Activated CD4-positive, alpha-beta T cell treated with anti-CD3 and anti-CD28 coated beads for 4 hours (primary cell): ENCODE measurements at places on chromosomes 3 and 15.
A peak's percentile ranks its signal among the peaks of the same experiment; 100 is the strongest.

DNA sequence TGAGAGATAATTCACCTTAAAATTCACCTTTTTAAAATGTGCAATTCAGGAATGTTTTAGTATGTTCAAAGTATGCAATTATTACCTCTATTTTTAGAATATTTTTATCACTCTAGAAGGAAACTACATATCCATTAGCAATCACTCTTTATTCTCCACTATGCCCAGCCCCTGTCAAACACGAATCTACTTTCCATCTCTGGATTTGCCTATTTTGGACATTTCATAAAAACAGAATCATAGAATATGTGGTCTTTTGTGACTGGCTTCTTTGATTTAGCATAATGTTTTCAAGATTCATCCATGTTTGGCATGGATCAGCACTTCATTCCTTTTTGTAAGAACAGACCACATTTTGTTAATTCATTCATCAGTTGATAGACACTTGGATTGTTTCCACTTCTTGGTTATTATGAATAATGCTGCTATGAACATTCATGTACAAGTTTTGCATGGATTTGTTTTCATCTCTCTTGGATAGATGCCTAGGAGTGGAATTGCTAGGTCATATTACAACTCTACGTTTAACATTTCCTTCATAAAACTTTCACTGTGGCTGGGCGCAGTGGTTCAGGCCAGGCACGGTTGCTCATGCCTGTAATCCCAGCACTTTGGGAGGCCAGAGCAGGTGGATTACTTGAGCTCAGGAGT lies 12.7 kb downstream of the HMCES start:
- DNase-seq = no peak

DNA sequence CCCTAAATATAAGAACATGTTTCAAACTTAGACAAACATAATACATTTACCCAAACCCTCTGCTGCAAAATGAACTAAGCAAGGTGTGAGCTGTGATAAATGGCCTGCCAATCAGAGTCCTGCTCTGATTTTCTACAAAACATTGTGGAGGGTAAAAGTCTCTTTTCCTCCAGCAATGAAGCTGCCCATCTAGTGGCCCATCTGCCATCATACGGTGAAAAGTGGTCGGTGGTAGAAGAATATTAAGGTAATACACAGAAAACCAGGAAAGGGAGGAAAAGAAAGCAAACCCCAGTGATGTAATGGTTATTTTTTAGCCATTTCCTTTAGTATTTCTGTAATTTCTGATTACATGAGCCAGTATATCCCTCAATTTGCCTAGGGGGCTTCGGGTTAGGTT lies 838.1 kb downstream of the TBL1XR1 start:
- no peak for DNase-seq

DNA sequence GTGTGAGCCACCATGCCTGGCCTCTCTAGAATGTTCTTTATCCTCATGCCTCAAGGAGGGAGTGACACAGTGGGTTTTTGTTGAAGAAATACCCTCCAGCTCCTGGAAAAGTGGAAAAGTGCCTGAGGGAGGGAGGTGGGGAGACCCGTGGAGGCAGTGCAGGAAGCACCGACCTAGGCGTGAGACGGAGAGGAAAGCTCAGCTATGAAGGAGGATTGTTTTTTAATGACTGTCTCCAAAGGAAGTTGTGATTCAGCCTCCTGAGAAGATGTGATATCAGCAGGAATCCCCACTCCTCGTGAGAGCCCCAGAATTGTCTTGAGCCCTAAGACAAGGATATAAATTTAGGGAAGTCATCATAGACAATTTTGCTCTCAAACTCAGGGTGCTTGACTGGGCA lies 21.7 kb downstream of the RPLP1 start:
- DNase-seq = no peak

GRCh38 chr15:84983711-84984110 lies 2.1 kb downstream of the PDE8A start:
- DNase-seq = no peak

- no peak for DNase-seq
These were observed 161.2 kb downstream of the APBA2 start for GRCh38 chr15:29046977-29047376.

DNA sequence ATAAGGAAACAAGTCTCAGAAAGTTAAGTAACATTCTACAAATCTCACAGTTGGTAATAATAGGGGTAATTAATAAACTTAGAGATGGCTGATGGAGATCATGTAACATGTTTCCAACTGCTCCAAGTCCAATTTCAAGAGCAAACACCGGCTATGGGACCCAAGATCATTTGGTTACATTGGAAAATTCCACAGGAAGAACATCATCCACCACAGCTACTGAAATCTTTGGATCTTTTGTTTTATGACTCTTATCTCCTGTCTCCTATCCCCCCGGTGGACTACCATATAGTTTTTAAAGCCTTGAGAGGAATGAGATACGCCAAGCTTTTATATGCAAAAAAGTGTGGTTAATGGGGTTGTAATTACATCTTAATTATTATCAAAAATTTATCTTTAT lies 216.1 kb downstream of the WNT5A start:
- DNase-seq = no peak

DNA sequence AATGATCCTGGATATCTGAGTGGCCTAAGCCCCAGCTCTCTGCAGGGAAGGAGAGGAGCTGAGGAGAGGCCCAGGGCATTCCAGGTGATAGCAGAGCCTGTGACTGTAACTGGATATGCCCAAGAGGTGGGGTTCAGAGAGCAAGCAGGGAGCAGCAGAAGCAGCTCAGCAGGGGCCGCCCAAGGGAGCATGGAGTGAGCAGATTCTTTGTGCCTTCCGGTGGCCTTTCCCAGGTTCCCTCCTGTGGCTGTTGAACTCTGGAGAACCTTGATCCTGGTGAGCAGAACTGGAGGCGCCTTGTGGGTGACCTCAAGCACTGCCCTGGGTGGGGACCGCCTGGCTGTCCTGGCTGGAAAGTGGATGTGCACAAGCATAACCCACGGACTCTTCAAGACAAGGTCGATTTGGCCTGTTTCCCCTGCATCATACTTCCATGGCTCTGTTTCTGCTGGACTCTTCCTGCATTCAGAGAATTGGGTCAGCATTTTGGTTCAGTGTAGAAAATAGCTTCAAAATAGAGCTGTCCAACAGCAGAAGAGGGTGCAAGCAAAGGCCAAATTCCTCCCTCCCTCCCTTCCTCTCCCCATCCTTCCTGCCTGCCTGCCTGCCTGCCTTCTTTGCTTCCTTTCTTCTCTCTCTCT lies 76.1 kb downstream of the ARNT2 start:
- DNase-seq = no peak

DNA sequence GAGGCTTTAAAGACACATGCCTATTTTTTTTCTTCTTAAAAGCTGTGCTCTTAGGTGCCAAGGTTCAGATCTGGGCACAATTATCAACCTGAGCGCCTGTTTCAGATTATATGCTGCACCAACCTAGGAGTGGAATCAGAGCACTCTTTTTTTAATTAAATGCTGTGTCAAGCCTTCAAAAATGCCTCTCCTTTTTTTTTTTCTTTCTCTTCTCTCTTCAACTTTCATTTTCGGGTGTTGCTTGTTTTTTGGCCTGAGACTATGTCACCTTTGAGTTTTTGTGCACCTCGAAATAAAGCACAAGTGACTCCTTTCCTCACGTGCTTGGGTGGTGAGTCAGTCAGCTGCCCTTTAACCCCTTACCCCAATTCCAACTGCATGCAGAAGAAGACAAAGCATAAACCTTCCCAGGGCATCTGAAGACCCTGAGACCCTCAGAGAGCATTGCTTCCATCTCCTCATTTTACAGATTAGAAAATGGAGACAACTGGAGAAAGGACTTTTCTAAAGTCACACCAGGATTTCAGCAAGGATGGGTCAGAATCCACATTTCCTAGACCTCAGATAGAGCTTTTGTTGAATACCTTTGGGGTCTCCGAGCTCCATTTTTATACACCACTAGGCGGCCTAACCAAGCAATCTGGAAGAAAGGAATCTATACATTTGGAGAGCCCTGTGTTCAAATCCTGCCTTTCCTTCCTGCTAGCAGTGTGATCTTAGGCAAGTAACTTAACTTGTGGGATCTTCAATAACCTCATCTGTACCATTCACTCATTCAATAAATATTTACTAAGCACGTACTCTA lies 631 bp upstream of the PRICKLE2 start:
- no peak for DNase-seq

DNA sequence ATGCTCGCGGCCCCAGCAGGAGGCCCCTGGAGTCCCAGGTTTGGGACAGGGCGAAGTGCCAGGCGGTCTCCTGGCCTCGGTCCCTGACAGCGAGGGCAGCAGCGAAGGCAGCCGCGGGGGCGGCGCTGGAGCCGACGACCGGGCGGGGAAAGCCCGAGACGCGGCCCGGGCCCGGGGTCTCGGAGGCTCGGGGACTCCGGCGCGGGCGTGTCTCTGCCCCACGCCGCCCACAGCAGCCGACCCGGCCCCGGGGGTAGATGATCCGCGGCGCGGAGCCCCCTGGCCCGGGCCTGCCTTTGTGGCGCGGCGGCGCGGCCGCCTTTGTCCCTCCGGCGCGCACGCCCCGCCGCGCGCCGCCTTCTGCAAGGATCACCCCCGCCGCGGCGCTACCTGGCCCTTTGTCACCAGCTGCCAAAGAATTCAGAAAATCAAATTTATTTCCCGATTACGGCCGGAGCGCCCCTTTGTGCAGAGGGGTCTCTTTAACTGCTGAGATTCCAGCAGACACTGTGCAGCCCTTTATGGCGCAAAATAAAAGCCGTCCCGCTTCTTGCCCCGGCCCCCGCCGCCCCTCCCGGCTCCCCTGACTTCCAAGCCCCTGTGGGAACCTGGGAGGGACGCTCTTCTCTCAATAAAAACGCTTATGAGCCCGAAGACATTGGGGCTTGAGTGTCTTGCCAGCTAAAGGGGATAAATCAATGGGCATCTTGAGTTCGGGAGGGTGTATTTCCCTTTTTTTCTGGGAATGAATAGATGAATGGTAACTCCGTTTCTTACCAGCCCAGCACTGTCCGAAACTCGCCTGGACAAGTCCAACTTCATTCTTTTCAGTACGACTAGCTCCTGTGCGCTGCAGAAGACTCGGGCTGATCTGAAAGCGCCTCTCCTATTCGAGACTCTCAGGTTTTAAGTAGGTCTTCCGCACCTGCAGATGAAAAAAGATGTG lies 68.4 kb downstream of the HES1 start:
- DNase-seq = no peak

DNA sequence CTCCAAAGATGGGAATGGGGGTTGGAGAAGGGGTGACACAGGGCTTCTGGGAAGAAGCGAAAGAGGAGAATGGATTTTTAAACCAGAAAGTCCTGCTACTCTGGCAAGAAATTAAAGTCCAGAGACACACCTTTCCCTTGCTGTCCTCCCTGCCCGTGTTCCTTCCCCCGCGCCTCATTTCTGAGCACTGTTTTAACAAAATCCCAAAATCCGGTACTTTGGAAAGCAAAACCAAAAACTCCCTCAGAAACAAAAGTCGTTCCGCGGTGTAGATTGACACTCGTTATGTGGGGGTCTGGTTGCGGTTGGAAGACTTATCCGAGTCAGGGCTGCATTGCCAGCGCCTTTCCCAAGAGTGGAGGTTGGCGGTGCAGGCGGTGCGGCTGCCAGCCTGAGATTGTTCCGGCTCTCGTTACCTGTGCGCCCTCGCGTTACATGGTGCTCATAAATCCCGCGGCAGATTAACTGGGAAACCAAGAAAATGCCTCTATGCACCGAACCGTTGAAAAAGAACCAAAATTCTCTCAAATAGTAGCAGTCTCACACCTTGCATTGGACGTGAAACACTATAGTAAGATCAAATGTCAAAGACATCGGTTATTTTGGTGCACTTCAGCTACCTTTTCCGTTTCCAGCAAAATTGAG lies 217.7 kb downstream of the MEIS2 start:
- DNase-seq = no peak

GRCh38 chr3:78972617-78973301 lies 795.0 kb downstream of the ROBO1 start:
- DNase-seq = no peak

DNA sequence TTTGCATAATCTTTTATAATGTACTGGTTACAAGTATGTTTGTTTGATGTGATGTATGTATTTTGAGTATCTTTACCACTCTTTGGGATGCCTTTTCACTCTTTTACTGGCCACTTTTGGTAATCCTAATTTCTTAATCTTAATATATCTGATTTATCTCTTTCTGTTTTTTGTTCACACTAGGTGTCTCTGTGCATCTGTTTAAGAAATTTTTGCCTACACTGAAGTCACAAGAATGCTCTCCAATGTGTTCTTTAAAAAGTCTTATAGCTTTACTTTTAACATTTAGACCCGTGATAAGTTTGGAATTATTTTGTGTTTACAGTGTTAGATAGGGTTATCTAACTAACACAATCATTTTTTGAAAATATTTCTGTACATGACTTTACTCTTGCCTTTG lies 659.1 kb downstream of the SI start:
- no peak for DNase-seq

GRCh38 chr3:127719369-127719768 lies 46.6 kb downstream of the ABTB1 start:
- no peak for DNase-seq

GRCh38 chr15:96349034-96349856 lies 18.7 kb downstream of the NR2F2 start:
- DNase-seq = no peak

DNA sequence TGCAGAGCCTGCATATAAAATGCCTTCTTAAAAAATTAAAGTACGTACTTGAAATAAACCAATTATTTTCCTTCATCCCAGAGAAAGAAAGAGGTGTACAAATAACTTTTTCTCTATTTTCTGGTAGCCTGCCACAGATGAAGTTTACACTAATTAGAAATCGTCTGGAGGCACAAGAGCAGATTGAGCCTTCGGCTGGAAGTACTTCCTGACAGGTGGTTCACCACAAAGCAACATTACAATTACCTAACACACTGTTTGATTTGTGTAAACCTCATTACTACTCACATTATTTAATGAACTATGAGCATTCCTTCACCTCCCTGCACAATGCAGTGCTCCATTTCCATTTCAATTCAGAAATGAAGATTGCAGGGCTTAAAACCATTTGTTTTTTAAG lies 856.1 kb downstream of the SI start:
- DNase-seq = no peak

DNA sequence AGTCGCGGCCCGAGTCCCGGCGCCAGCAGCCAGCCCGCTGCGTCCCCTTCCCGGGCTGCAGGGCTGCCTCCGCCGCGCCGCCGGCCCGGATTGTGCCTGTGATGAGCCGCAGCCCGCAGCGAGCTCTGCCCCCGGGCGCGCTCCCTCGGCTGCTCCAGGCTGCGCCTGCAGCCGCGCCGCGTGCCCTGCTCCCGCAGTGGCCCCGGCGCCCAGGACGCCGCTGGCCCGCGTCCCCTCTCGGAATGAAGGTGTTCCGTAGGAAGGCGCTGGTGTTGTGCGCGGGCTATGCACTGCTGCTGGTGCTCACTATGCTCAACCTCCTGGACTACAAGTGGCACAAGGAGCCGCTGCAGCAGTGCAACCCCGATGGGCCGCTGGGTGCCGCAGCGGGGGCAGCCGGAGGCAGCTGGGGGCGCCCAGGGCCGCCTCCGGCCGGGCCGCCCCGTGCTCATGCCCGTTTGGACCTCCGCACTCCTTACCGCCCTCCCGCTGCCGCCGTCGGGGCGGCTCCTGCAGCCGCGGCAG lies 1.2 kb downstream of the CHST2 start:
- peak; percentile 26 for DNase-seq

DNA sequence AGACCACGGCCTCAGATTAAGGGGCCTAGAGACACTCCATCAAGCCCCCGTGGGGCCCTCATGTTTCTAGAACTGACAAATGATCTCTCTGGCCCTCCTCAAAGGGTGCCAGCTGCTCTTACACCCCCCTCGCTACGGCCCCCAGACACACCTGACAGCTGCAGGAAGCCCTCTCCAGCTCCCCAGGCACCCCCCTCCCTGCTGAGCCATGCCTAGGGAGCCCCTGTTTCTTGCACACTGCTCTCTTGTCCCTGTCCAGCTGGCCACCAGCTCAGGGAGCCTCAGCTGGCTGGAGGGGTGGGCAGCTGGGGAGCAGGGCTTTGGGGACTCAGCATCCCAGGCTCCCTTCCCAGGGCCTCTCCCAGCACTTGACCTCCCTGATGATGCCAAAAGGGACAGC lies 14.8 kb downstream of the TNK2 start:
- no peak for DNase-seq
